Pancreas (tissue), 10 donors: ENCODE measurements at places on chromosomes 11 and 22. TPM values are rescaled to one million over a fixed set of nuclear protein-coding genes. Genes with fewer than 3 reads are reported as not detected.

FXYD6 gene
- polyA plus RNA-seq, result 48.0 TPM

LRP4 gene
- 3.1 TPM for polyA plus RNA-seq

LAYN gene
- polyA plus RNA-seq, result 2.4 TPM

IFTAP gene
- polyA plus RNA-seq, result 14.4 TPM

TST gene
- 51.5 TPM for polyA plus RNA-seq

RAB38 gene
- polyA plus RNA-seq, result 0.99 TPM

PHF21B gene
- polyA plus RNA-seq, result 2.9 TPM

PTGDR2 gene
- polyA plus RNA-seq, result 5.7 TPM

OR8G5 gene
- polyA plus RNA-seq, result 0.16 TPM

LRRC74B gene
- polyA plus RNA-seq, result 0.05 TPM

SLN gene
- not detected for polyA plus RNA-seq

CDHR5 gene
- polyA plus RNA-seq, result 1.3 TPM

JOSD1 gene
- polyA plus RNA-seq, result 10.9 TPM

SLC22A6 gene
- polyA plus RNA-seq, result not detected

ELMOD1 gene
- not detected for polyA plus RNA-seq

CELF1 gene
- polyA plus RNA-seq, result 20.0 TPM

BBOX1 gene
- 0.23 TPM for polyA plus RNA-seq

SYT12 gene
- 1.7 TPM for polyA plus RNA-seq

SMC1B gene
- not detected for polyA plus RNA-seq

NAV2 gene
- 5.8 TPM for polyA plus RNA-seq

SLC25A18 gene
- 1.2 TPM for polyA plus RNA-seq

CHRM1 gene
- polyA plus RNA-seq, result 0.19 TPM

SSH3 gene
- 29.0 TPM for polyA plus RNA-seq

RASGRP2 gene
- polyA plus RNA-seq, result 11.2 TPM

C11orf87 gene
- polyA plus RNA-seq, result not detected
